ENCODE measurements at places on chromosomes 7 and 10. TPM values are rescaled to one million over a fixed set of nuclear protein-coding genes. Genes with fewer than 3 reads are reported as not detected.

DNA sequence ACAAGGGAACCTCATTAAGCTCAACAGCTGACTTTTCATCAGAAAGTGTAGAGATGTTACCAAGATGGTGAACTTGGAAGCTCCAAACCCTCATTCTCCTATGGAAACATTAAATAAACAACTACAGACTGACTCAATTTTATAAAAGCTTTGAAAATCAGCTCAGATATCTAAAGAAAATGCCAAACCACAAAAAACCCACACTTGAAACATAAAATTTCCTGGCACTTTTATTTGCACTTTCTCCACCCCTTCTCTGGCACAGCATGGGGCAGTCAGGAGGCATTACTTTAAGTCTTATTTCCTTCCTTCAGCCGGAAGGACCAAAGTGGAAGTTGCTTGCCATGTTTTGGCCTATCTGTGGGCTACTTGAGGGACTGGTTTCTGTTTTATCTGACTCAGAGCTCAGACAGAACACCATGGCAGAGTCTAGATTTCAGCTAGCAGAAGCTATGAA lies 114.7 kb downstream of the ODAD2 start:
- no peak for DNase-seq
- H3K36me3 ChIP-seq = no peaks in the 10 kb centered on the region
- H3K27ac ChIP-seq = no peak overlapping the region
- H3K4me3 ChIP-seq = no peak overlapping the region

GRCh38 chr7:98241674-98242241 lies 10.3 kb downstream of the TECPR1 start:
- no peaks in the 10 kb centered on the region for H3K4me1 ChIP-seq
- H3K27me3 ChIP-seq = no peaks in the 10 kb centered on the region
- no peak overlapping the region for H3K27ac ChIP-seq
- DNase-seq = no peak
- H3K4me3 ChIP-seq = no peak overlapping the region
- peaks cover 31% of the 10 kb centered on the region for H3K36me3 ChIP-seq

DNA sequence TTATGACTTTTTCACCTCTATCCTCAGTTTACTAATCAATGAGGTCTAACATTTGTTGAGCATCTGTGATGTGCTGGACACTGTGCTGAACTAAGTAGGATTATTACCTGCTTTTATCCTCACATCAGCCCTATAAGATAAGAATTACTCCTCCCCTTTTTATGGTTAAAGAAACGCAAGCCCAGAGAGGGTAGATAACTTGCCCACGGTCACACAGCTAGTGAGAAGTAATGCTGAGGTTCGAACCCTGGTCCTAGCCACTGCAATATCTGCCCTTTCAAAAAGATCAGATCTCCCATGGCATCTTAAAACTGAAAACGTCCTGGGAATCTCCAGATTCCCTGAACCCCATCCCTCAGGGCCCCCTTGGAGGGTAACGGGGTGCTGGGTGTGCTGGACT lies 118.3 kb downstream of the C10orf105 start:
- H3K4me1 ChIP-seq = peaks cover 8% of the 10 kb centered on the region
- no peaks in the 10 kb centered on the region for H3K27me3 ChIP-seq
- no peak overlapping the region for H3K27ac ChIP-seq
- no peaks in the 10 kb centered on the region for H3K36me3 ChIP-seq

DNA sequence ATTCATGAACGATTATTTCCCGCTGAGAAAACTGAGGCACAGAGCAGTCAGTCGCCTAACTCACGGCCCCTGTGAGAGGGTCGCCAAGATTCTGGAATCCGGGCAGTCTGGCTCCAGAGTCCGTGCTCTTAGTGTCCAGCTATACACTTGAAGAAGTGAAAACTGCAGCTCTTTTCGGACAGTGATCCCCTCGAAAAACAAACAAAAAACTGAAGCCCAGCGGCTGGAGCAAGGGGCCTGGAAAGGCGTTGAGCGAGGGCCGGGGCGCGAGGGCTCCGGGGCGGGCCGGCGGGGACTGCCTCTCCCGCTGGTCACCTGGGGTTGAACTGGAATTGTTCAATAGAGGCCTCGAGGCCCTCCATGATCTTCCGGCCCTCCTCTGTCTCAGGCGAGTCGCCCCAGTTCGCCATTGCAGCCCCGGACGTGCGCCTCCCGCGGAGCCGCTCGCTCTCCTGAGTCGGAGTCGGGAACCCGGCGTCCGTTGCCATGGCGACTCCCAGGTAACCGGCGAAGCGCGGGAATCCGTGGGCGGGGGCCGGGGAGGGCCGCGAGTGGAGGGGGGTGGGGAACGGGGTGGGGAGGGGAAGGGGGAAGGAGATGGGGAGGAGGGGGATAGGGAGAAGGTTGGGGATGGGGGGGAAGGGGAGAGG lies 881 bp downstream of the C10orf67 start:
- H3K4me1 ChIP-seq = peaks cover 17% of the 10 kb centered on the region
- H3K27me3 ChIP-seq = no peaks in the 10 kb centered on the region

The CLDN15 gene
- total RNA-seq = 4.9 TPM

The WNT8B gene
- not detected for total RNA-seq

The LOXL4 gene
- 15.8 TPM for total RNA-seq

Data from sigmoid colon (tissue), 7 donors.